ENCODE measurements at places on chromosomes 11 and 22.

DNA sequence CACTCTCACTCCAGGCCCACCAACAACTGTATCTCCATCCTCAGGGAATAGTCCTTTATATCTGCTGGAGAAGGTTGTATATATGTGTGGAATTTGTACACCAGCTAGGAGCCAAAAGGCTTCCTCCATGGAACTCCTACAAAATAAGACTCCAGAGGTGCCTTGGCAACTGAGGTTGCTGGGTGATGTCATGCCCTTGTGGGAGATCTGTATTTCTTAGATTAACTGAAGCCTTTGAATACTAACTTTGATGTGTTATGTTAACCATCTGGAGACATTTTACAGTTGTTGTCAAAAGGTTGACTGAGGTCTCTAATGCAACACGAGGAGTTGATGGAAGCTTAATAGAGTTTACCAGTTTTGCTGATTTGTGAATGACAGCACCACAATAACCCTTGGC is 139.5 kb upstream of the TTC12 start:
- DNase-seq, result no peak

DNA sequence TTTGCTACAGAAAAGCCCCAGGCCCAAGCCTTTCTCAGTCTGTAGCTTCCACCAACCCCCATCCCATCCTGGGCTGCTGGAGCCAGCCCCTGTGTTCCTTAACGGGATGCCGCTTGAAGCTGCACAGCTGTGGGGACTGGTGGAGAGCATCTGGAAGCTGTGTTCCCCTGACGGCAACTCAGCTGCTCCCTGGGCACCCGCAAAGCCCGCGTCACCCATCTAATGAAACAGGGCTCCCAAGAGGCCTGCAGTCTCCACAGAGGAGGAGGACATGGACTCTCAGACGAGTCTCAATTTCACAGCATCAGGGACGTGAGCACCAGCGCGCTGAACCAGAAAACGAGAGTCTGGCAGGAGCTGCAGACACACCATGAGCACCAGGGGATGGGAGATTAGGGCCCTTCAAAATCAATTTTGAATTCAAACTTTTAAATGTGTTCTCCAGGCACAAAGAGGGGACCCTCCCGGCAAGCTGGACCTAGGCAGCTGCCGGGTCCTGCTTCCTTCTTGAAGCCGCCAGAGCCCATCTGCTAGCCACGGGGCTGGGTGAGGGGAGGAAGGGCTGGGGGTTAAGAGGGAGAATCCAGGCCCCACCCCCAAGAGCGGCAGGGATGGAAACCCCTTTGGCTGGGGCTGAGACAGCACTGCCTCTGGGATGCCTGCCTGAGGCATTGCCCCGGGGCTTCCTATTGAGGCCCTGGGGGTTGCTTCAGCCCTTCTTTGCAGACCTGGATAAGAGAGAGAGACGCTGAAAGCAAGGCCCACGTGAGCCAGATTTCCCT is 21.0 kb downstream of the LMO1 start:
- DNase-seq, result no peak

DNA sequence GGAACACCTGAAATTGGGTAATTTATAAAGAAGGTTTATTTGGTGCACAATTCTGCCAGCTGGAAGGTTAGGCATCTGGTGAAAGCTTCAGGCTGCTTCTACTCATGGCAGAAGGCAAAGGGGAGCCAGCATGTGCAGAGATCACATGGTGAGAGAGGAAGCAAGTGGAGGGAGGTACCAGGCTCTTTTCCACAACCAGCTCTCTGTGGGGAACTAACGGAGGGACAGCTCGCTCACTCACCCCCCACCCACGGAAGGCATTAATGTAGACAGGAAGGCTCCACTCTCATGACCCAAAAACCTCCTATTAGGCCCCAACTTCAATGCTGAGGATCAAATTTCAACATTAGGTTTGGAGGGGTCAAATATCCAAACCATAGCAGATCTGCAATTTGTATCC is 75.6 kb upstream of the ARHGAP32 start:
- no peak for DNase-seq

DNA sequence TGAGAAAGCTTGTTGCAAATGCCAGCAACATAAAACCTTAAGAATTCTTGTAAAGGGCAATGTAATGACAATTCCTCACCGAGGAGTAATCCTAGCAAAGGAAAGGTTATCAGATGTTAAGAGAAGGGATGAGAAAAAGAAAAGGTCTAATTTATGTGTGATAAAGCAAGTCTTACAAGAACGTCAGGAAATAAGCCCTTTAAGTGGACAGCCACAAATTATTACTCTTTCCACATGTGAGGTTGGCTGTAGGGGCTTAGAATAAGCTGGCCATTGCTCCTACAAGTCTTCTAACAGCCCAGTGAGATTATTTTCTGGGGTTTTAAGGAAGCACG is 9.3 kb downstream of the LAYN start:
- DNase-seq, result no peak

DNA sequence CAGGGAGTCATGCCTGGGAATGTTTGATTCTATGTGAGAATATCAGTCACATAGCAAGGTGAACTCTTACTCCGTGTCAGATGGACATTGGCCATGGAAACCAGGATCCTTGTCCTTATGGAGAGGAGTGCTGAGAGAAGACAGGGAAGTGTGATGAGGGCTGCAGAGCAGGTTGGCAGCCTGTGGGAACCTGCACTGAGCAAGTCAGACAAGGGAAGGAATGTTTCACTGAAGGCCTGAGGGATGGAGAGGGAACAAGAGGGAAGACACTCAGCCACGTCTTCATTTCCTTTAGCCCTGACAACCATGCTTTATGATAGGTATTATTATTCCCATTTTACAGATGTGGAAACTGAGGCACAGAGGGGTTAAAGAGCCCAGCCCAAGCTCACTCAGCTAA is 38.4 kb upstream of the HORMAD2 start:
- no peak for DNase-seq

GRCh38 chr22:22031183-22031945 is 48.8 kb upstream of the TOP3B start:
- no peak for DNase-seq

DNA sequence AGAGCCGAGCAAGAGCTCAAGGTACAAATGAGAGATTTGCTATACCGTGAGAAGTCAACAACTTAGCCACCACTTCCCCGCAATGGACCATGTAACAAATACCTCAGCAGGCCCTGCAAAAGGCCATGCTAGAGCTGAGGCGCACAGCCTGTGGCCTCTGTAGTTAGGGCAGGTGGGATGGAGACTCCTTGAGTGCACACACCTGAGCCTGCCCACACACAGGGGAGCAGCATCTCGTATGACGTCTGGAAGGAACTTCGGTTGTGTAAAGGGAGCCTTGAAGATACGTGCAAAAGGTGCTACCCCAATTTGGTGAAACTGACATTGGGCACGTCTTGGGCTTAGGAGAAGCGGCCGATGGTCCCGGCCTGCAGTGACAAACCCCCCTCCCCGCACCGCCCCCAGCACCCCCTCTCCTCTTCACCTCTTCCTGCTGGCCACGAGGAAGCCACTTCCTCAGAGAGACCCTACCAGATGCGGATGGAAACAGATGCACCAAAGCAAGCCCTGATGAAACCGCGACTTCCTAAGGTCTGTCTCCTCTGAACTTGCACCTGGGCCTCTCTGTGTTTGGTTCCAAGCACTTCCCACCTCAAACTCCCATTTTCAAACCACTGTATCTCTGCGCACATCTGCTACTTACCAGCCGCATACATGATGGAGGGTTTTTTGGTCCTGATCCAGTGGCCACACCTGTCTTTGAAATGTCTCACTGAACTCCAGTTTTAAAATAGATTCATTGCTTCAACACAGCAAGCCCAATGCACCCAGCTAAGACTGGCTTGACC is 10.6 kb downstream of the CDPF1 start:
- DNase-seq, result no peak

- DNase-seq, result no peak
Observed at GRCh38 chr11:78100261-78100660, 20.6 kb upstream of the NDUFC2 start.
